ENCODE measurements at places on chromosomes 2 and 18.
A peak's percentile ranks its signal among the peaks of the same experiment; 100 is the strongest.

- no peak for DNase-seq
Observed at GRCh38 chr18:45161850-45162249, 453.4 kb upstream of the SLC14A2 start.

GRCh38 chr18:6994771-6995430 is 122.7 kb downstream of the LAMA1 start:
- DNase-seq: no peak

DNA sequence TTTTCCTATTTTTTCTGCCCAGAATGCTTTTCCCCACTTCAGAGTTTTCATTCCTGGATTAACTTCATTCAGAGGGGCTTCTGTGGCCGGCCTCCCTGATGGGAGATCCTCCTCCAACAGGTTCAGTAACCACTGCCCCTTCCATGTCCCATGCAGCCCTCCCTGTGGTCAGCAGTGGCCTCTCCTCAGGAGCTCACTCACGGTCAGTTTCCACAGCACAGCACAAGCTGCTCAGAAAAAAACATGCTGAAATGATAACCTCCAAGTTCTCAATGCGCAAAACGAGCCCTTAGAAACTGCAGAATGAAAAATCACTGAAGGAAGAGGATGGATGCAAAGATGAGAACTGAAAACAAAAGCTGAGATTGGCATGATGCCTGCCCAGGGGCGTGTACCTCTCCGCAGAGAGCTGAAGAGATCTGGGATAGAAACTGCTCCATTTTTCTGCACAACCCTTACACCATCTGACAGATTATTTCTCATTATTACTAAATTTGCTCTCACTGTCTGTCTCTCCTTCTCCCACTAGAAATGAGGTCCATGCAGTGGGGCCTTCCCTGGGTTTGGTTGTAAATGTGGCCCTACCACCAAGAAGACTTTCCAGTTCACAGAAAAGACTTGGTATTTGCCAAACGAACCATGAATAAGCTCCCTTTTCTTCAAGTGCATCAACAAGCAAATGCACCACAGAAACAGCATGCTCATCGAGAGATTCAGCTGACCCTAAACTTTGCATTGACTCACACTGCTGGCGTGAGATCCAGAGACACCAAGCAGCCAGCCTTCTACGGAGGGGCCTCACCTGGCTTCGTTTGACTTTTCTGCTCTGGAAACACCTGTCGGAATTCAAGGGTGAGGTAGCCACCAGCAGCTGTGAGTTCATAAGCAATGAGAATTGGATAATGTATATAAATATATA is 51.5 kb downstream of the TMEM18 start:
- no peak for DNase-seq

- no peak for DNase-seq
Observed at GRCh38 chr2:170707821-170708795, 7.0 kb upstream of the SP5 start.

DNA sequence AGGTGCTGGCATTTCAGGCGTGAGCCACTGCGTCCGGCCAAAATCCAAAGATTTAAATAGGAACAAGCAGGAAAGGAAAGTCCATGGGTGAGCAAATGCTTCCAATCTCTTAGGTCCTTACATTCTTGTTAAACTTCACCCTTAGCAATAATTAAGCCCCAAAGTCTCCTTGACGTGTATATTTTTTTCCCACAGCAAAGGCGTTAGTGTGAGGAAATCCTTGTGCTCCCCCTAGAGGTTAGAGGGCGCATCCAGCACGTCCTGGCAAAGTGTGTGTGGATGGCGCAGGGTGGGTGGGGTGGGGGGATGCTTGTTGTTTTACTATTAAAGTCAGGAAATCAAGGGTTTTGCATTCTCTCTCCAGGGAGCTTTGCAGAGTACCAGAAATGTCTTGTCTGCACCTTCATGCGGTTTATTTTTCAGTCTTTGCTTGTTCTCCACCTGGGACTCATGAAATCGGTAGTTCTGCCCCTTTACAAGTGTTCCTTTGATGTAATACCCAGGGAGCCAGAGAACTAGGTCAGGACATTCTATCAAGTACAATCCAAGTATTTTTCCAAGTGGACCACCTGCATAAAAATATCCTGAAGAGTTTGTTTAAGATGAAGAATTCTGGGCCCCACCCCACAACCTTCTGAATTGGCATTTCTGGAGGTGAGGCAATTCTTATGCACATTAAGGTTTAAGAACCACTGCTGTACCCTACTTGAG is 22.2 kb upstream of the ITSN2 start:
- peak; percentile 75 for DNase-seq

DNA sequence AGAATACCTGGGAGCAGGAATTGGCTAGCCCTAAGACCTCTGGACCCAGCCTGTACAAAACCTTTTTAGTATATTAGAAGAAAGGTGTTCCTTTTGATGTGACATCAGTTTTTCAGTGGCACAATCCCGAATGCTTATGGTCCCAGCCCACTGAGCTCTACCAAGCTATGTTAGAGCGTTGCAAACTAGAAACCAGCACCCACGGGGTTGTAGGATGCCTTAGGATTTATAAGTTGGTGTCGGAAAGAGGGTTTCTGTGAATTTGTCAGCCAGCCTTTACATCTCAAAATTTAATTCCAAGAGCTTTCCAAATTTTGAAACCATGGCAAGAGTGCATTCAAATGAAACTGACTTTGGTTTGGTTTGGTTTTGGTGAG is 499 bp upstream of the LMAN1 start:
- DNase-seq: no peak

GRCh38 chr2:46874236-46874929 is 41.2 kb downstream of the MCFD2 start:
- DNase-seq: no peak

DNA sequence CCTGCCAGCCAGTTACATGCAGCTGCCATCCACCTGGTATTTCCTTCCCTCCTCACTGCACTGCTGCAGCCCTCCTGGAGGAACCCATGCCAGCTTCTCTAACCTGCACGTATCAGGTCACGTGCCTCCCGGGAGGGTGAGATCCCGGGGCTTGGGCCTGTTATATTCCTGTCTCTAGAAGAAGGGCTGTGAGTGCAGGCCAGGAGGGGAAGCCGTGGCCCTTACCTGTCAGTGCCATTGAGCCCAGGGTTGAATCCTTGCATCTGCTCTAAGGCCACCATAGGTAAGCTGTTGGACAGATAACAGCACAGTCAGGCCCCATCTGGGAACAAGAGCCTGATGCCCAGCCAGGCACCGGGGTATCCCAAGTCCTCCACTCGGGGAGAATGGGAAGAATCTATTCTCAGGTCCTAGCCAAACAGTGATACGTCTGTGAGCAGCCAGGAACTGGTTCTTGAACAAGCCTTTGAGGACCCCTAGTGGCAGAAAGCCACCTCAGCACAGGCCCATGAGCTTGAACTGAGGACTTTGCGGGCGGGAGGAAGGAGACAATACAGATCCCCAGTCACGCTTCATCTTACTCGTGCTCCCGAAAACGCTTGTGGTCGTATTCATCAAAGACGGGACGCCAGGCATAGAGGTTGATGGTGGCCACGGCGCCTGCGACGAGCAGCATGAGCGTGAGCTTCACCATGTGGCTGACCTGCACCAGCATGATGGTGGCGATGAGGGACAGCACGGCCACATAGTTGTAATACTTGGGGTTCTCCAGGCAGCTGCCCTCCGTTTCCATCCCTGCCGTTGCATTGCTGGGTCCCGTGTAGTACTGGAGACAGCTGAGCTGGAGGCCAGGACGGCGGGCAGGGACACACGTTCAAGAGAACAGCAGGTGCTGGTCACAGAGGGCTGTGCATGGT is 34.4 kb downstream of the CENPO start:
- DNase-seq: peak; percentile 82

DNA sequence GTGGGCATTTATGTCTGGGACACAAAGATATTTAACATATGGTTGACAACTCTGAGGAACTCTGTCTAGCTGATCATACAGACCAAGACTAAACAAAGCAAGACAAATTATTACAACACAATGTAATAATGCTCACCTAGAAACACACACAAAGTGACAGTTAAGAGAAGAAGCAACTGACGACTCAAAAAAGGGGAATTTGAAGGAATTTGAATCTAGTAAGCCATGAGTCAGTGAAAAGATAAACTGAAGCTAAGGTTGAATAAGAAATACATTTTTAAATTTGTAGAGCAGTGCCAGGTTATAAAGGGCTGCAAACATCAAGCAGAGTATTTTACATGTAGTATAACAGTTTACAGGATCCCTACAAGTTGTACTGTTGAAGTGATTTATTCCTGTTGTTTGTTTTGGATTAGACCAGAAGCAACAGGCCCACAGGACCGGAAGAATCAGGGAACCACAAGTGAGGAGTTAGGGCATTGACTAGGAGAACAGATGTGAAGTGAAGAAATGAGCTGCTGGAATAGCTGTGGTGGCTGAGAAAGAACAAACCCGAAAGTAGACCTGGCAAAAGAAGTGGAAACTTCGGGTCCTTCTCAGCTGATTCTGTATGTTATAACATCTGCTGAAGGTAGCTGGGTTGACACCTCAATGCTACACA is 35.6 kb downstream of the IFIH1 start:
- no peak for DNase-seq

- no peak for DNase-seq
Observed at GRCh38 chr2:233801357-233802131, 23.4 kb downstream of the MROH2A start.

- DNase-seq: no peak
Observed at GRCh38 chr18:67553437-67553836, 36.9 kb upstream of the DSEL start.

DNA sequence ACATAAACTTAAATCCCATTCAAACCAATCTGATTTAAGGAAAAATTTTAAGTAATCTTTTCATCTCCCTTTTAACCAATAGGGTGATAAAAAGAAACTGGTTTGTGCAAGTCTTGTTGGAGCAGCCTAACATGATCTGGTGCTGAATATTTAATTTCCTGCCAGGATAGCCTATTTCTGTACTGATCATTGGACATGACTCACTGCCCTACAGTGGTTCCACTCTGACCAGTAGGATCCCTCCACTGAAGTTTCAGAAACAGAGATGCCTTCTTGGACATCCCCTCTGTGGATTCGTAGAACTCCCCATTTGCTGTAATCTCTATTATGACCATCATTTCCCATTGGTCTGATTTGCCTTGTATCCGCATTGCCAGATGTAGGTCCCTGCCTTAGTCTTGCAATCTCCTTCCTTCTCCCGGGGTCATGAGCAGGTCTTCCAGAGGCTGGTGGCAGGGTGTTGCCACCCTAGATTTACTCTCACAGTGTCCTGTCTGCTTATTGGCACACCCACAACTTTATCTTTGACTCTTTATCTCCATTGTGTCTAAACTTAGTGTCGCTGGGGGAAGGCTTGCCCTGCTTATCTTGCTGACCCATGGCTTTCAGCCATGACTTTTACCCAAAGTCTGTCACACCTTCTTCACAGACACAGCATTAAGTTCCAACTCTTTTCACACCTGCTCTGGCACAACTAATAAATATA is 12.3 kb upstream of the SETBP1 start:
- no peak for DNase-seq

GRCh38 chr18:54269893-54270844 is 852 bp downstream of the POLI start:
- DNase-seq: peak; percentile 69

DNA sequence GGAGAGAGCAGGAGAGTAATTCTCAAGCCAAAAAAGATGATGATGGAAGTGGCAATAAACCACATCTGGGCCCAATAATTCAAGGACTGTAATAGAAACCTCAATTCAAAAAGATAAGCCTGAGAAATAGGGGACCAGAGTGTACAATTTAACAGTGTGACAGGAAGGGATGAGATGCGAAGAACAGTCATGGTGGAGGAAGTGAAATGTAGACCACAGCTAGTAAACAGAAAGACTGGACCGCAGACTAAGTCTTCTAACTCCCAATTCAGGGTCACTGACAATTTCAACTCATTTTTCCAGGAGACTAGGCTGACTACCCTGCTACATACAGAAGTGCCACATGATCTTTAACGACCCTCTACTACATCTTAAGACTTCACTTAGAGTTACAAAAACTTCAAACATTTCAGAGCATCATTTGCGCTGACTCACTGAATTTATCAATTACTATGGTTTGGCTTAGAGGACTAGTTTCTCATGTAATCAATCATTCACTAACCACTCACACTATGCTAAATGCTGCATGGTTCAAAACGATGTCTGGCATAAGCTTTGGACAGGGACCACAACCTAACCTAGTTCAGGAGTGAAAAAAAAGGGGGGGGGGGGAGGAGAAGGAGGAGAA is 9.0 kb downstream of the CUL3 start:
- peak; percentile 20 for DNase-seq

DNA sequence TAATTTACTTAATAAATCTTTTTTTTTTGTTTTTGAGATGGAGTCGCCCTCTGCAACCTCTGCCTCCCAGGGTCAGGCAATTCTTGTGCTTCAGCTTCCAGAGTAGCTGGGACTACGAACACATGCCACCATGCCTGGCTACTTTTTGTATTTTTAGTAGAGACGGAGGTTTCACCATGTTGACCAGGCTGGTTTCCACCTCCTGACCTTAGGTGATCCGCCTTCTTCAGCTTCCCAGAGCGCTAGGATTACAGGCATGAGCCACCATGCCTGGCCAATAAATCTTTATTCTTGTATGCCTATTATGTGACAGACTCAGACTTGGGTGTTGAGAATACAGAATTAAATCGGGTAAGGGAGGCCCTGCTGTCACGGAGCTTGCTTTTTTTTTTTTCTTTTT is 16.7 kb upstream of the ASXL2 start:
- DNase-seq: no peak
